ENCODE measurements at places on chromosomes 12 and 14.

GRCh38 chr12:94618995-94619695 is 31.2 kb downstream of the TMCC3 start:
- no peak for DNase-seq

DNA sequence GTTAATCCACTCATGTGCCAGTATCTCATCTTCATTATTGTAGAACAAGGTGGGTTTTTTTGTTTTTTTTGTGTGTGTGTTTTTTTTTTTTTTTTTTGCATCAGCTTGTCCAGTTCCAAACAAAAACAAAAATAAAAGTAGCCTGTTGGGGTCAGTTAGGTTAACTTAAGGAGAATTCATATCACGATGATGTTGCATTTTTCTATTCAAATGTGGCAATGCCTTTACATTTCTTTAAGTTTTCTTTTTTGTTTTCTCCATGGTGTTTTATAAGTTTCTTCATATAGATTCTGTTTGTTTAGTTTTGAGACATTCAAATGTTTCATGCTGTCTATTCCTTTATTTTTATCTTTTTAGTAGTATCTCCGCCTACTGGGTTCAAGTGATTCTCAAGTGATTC is 16.2 kb upstream of the CATSPERB start:
- DNase-seq, result no peak

- DNase-seq, result no peak
Observed at GRCh38 chr12:91940826-91941570, 204.6 kb downstream of the BTG1 start.

- no peak for DNase-seq
Observed at GRCh38 chr12:63495974-63496373, 172.3 kb downstream of the DPY19L2 start.

- DNase-seq, result no peak
Observed at GRCh38 chr14:92680781-92681650, 67.4 kb downstream of the LGMN start.

- no peak for DNase-seq
Observed at GRCh38 chr12:52713960-52714886, 10.9 kb upstream of the KRT77 start.

DNA sequence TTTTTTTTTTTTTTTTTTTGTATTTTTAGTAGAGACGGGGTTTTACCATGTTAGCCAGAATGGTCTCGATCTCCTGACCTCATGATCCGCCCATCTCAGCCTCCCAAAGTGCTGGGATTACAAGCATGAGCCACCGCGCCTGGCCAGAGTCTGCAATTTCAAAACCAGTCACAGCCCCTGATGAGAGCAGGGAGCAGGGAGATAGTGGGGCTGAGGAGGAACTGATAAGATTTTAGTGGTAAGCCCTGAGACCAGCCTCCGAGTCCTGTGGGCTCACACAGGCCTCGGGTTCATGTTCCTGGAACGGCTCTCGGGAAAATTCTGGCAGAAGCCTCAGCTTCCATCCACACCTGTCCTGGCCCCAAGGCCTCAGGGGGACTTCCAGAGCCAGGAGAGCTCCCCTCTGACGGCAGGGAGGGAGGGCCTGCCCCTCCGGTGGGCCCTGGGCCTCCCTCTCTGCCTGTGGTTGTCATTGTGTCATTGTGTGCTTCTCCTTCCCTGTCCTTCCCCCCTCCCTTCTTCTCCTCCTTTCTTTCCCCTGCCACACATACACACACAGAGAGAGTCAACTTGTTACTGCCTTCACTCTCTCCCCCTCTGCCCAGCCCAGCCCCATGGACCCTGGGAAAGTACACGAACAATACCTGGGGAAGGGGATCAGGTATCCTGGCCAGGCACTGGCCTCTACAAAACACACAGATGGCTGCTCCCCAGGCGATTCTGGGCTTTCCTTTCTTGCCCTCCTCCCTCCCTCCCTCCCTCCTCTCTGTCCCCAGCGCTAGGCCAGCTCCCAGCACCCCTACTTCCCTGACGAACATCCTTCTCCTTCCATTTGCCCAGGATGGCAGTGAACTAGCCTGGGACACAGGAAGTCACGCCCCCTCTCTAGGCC is 294.1 kb downstream of the DPF3 start:
- DNase-seq, result no peak

DNA sequence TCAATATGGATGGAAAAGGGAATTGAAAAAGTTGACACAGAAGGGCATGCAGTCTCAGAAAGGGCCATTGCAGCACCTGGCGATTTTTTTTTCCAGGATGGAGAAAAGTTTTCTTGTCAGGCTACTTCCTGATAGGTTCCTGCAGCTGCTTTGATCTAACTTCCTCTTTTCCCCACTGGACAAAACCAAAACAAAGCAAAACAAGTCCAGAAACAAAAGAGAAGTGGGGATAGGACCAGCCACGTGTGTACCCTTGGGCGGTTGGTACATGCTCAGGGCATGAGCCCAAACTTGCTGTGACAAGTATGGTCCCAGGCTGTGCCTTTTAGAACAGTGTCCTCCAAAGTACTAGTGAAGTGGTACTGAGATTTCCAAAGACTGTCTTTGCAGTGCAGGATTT is 89.8 kb downstream of the CHST11 start:
- no peak for DNase-seq

DNA sequence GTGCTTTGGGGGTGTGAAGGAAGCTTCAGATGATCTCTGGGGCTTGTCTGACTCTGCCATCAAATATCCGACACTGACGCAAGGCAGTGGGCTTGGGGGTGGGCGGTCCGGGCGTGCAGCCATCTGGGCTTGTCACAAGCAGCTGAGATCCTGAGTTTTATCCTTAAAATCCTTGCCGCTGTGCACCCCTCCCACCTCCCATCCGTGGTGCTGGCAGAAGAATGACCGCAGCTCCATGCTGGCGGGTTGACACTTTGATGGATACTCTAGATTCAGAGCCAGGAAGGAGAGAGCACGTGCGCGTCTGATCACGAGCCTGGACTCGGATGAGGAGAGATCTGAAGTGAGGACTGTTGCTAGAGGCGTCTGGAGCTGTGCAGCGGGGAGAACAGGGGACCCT is 3.0 kb downstream of the ZFYVE21 start:
- DNase-seq, result no peak

GRCh38 chr12:6091786-6092566 is 32.5 kb downstream of the VWF start:
- DNase-seq, result no peak

DNA sequence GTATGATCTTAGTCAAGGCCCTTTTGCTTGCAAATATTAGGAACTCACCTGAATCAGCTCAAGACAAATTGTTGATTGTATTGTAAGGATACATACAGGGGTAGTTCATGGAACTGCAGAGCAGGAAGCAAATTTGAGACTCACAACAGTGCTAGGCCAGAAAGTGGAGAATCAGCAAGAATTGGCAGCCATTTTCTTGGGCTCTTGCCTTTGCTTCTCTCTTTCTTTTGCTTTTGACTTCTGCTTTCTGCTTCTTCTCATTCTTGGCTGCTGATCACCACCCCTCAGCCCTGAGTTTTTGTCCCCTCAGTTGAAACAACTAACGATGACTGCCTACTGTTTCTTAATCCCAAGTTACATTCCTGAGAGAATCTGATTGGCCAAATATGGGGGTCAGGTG is 34.8 kb downstream of the KCNK13 start:
- no peak for DNase-seq

DNA sequence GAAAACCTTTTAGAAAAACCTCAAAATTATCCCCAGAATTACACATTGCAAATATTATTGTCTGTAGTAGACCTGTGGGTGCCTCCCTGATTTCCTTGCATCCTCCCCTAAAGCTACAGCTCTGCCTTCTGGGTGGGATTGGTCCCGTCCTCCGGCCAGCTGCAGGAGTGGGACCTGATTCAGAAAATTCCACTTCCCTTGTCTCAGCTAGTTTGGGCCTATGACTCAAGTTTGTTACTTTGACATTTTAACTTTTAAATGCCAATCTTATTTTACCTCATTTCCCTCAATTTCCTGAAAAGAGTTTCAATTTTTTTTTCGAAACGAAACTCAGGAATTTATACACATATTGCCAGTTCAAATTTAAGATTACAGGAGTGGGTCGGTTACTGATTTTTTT is 13.2 kb upstream of the SLC41A2 start:
- DNase-seq, result no peak

DNA sequence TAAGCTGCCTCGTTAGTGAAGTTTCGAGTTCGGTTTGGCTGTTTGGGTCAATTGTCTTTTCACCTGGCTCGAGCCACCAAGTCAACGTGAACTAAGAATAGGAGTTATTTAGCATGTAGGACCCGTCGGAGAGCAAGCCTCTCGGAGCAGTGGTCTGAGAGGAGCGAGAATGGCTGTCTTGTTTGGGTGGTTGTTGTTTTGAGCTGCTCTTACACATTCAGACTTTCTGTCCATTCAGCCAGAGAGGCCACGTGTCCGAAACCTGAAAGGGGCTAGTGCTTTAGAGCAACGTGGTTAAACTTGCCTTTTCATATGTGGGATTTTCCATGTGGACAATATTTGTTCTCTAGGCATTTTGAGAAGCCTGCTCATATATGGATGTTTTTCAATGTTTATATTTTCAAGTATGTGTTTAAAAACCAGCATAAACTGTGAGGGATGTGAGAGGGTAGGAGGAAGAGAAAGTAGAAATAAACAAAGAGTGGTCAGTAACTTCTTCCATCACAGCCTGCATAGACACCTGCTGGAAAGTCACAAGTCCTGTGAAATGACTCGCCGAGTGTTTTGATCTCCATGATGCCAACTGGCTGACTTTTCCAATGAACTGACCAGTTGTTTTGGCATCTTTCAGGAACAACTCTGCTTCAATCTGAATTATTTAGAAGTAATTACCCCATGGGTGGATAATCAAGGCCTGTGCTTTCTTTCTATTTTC is 221.0 kb downstream of the ASCL1 start:
- DNase-seq, result no peak

GRCh38 chr12:77049767-77050353 is 15.5 kb downstream of the E2F7 start:
- DNase-seq, result peak; percentile 31

- DNase-seq, result no peak
Observed at GRCh38 chr12:14400599-14400998, 35.1 kb downstream of the ATF7IP start.

DNA sequence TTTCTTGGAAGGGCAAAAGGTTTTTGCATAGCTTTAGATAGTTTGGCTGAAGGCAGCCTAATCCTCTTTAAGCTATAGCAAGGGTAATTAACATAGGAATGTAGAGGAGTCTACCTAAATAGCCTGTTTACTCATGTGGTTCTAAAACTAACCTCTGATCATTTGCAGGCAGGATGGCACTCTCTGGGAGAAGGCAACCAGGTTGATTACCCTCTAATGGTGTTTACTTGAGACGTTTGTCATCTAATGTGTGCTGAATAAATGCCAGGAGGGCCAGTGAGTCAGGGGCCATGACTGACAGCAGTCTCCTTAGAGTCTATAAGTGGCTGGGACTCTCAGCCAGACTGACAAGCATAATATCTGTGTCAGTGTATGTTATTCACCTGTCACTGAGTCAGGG is 286.4 kb downstream of the PCNX1 start:
- no peak for DNase-seq

- DNase-seq, result no peak
Observed at GRCh38 chr12:44611538-44611937, 264.6 kb downstream of the NELL2 start.

- no peak for DNase-seq
Observed at GRCh38 chr14:89658977-89659670, 242.1 kb upstream of the FOXN3 start.

DNA sequence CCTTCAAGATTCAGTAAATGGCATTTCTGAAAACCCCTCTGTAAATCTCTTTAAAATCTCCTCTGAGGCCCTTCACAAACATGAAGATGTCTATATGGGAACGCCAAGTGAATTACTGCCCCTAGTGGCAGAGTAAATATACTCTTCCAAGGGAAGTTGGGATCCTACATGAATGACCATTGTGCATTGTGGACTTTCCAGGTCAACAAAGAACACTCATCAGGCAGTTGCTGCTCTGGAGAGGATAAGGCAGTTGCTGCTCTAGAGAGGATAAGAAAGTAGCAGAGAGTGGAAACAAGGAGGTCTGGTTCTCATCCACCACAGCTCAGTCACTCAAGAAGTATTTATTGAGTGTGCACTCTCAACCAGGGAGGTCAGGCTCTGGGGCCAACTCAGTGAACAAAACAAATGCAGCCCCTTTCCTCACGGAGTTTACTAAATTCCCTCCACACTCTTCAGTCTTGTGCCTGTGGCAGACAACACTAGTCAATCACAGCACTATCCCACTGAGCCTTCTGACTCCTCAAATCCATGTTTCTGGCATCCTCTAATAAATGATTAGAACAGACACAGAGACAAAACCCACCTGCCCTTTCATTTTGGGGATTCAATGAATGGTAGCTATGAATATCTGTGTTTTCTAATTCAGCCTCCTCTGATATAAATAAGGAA is 52.9 kb downstream of the SVOP start:
- DNase-seq, result no peak

GRCh38 chr12:94841177-94841576 is 162.3 kb downstream of the NDUFA12 start:
- DNase-seq, result no peak

DNA sequence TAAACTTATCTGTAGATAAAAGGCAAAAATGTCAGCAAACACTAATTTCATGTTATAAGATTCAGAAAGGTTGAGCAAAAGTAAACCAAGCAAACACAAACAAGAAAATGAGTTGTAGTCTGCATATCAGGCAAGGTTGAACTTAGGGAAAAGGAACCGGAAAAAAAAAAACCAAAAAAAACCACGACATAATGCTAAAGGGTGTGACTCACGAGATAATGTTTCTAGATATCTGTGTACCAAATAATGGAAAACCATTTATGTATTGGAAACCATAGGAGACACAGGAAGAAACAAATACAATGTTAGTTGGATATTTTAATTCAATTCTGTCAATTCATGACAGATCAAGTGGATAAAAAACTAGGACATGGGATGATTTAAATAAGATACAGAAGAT is 60.5 kb downstream of the GPATCH2L start:
- DNase-seq, result no peak

DNA sequence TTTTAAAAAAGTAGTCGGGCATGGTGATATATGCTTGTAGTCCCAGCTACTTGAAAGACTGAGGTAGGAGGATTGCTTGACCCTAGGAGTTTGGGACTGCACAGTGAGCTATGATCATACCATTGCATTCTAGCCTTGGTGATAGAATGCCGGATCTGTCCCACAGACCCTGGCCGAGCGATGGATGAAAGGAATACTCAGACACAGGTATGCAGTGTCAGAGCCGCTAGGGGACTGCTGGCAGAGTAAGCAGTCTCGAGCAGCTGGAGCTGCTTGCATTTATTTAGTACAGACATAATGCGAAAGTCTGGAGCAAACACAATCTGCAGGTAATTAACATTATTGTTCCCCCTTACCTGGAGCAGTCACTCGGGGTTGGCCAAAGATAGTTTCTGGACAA is 18.6 kb downstream of the AICDA start:
- DNase-seq, result no peak
